ENCODE measurements at places on chromosomes 2 and 18.

DNA sequence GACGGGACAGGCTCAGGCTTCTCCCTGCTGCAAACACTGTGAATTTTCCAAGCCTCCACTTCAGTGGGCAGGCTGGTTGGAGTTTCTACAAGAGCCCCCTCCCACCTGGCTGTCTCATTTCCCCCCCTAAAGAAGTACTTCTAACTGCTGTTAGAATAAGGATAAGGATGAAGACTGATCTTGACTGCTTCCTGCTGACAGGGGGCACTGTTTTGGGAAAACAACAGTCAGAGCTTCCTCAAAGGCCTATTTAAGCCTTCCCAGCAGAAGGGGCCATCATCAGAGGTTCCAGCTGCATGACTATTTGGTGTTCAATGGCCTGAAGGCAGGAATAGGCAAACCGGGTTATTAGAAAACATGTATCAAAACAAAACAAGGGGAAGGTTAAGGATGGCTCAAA lies 1162.8 kb downstream of the DSC3 start:
- DNase-seq: no peak

DNA sequence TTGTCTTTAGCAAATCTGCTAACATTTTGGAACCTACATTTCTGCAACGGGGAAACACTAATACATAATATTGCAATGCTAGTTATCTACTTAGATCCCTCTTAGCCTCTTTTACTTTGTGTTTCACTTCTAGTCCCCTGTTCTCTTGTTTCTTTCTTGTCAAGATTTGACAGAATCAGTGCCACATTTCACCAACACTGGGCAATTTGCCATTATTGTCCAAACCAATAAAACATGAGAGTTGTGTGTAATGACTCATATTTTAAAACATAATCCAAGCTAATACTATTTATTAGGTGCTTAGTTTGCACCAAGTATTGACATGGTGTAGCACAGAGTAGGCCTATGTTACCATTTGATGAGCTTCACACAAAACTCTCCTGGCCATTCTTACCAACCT lies 33.7 kb upstream of the ACVR1C start:
- no peak for DNase-seq

- no peak for DNase-seq
These were observed 123.1 kb upstream of the STK17B start for GRCh38 chr2:196294516-196294909.

GRCh38 chr2:37378411-37378810 lies 34.0 kb downstream of the QPCT start:
- no peak for DNase-seq

- DNase-seq: no peak
These were observed 463.0 kb downstream of the FBXO15 start for GRCh38 chr18:73684647-73685046.

- no peak for DNase-seq
These were observed 157 bp downstream of the PTGR3 start for GRCh38 chr18:75208836-75209128.

DNA sequence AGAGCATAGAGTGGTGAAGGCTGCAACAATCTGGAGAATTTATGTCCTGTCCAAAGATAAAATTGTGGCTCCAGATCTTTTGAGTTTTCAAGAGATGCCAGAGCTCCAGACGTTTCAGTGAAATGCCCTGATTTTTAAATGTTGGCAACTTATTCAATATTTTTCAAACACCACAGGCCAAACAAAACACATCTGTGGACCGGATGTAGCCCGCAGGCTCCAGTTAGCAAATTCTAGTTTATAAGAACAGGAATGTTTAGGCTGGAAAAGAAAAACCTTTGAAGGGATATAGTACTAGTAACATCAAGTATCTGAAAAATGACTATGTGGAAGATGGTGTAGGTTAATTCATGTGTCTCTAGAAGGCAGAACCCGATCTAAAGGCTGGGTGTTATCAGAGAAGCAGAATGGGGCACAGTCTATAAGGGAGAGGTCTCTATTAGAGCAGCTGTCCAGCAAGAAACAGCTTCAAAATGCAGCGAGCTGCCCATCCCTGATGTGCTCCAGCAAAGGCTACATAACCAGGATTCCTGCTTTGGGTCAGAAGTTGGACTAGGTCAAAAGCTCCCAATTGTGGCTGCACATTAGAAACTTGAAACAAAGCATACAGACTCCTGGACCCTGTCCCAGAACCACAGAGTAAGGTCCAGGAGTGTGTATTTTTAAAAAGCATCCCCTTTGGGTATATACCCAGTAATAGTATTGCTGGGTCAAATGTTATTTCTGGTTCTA lies 105.9 kb downstream of the ANKRD44 start:
- DNase-seq: no peak
